Kidney epithelial cell (primary cell): ENCODE measurements at places on chromosomes 2 and 18. TPM values are rescaled to one million over a fixed set of nuclear protein-coding genes. Genes with fewer than 3 reads are reported as not detected.
A peak's percentile ranks its signal among the peaks of the same experiment; 100 is the strongest.

Gene KRTCAP3
- 8.1 and 10.0 TPM in 2 replicates for total RNA-seq

DNA sequence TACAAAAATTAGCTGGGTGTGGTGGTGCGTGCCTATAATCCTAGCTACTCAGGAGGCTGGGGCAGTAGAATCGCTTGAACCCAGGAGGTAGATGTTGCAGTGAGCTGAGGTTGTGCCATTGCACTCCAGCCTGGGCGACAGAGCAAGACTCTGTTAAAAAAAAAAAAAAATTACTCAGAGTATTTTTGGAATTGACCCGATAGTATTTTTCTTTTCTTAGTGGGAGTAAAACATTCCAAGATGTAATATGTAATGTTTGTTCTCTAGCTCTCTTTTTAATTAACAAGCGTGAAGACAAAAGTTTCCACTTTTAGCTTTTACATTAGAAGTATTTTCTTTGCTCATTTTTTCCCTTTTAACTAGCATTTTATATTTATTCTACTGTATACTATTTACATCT is 12.0 kb upstream of the TMEM18 start:
- DNase-seq: no peak

DNA sequence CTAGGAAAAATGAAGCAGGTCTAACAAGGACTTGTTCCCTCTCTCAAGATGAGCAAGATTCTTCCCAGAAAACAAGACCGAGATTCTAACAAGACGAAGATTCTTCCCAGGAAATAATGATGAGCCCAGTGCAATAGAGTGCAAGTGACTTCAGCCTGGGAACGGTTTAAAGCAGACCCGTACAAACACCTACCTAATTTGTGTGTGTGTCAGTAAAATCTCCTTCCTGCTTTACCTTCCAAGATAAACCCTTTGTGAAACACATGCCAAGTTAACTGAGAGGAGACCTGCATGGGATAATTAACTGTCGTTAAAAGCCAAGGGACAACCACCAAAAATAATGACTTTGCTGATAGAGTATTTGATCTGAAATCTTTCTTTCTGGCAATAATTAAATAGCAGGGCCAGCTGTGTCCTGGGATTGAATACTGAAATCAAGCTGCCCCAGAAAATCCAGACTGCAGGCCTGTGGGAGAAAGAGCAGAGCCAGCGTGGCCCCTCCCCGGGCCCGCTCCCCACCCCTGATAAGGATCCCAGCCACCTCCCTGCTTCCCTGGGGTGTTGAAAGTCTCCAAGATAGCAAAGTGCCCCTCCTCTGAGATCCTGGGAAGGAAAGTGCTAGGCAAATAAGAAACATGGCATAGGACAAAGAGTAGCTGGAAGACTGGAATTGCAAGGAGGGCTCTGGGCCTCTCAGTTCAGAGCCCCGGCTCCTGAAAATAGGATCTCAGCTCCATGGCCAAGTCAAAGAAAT is 145.5 kb downstream of the CYP26B1 start:
- no peak for DNase-seq

DNA sequence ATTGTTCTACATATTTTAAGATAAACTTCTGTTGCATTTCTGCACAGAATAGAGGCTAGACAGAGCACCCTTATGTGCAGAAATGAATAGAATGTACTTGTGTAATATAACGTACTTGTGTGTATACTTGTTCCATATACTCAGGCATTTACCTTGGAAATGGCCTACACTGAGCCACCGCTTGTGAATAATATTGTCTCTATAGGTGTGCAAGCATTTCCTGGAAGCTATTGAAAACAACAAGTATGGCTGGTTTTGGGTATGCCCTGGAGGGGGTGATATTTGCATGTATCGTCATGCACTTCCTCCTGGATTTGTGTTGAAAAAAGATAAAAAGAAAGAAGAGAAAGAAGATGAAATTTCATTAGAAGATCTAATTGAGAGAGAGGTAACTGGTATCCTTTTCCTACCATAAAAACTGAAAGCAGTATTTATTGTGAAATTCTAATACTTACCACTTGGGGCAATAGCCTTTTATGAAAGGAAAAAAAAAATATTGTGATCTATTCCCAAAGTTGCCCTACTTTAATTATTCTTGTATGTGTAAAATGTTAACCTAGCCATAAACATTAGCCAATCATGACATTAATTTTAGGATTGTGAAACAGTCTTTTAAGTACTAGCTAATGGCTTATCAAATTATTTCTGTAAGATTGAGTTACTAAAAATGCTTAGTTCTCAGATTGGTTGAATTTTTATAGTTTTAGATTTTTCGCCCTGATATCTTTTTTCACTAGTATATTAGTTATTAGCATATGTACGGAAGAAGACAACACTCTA is 18.0 kb downstream of the ZC3H15 start:
- no peak for DNase-seq

DNA sequence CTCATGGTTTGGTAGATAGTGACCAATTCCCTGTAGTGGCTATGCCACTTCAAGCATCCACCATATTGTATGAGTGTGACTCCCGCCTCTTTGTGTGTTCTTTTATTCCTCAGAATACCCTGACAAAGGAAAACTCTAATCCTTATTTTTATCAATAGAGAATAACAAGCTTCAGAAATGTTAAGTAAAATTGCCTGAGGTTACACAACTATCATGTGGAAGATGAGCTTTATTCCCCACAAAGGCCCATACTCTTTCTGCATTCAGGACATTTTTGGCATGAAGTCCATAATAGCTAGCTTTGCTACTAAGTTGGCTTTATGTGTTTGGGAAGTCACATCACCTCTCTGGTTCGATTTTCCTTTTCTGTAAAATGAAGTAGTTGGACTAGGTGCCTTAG is 276.8 kb downstream of the PIK3C3 start:
- no peak for DNase-seq

Gene COL4A4
- total RNA-seq: 3.4 and 4.0 TPM in 2 replicates

- no peak for DNase-seq
These were observed 8.8 kb downstream of the NAB1 start for GRCh38 chr2:190657474-190658255.

Gene NAT8
- not detected in 2 replicates for total RNA-seq

- no peak for DNase-seq
These were observed 79.6 kb upstream of the POMC start for GRCh38 chr2:25247792-25248512.

- no peak for DNase-seq
These were observed 24.0 kb downstream of the UNC50 start for GRCh38 chr2:98632351-98632750.

DNA sequence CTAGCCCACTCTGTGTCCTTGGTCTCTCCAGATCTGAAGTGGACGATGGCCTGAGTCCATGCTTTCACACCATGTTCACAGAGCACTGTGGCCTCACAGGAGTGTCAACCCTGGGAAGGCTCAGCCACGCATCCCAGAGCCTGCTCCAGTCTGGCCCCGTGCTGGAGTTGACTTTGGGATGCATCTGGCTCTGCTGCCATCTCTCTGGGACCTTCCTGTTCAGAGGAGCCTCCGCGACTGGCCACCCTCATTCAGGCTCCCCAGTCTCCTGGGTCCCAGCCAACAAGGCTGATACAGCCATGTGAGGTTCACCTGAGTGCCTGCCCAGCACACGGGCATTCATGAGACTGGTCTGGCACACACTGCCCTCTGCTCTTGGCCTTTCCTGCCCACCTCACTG is 199.7 kb upstream of the RAB6C start:
- DNase-seq: no peak

Gene CD226
- not detected in 2 replicates for total RNA-seq

- no peak for DNase-seq
These were observed 153.6 kb downstream of the CCDC85A start for GRCh38 chr2:56337342-56337741.

DNA sequence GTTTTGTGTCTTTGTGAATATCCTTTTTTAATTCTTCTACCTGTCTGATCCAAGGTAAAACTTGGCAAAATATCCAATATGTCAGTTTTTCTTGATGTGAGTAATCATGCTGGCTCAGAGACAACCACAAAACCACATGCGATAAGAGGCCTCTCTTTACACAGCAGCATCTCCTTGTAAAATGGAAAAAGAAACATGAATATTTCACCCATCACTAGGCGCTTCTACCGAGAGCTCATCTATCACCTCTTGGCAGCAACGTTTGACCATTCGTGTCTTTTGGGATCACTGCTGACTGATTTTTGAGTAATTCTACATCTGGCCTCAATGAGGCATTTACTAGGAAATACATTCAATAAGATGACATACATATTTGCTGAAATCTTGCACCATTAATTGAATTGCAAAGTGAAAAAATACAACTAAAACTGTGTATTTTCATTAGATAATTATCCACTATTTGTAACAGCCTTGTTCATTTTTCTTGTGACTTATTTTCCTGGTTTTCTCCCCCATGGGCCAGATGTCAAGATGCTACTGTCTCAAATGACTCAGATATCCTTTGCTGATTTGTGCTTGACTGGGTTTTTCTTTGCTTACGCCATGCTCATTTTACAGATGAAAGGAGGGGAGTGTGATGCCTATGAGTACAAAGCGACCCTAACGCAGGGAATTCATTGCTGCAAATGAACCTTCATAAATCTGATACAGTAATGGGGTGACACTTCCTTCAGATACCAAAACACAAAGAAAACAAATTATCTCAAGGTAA is 467.5 kb downstream of the FBXO15 start:
- DNase-seq: no peak

DNA sequence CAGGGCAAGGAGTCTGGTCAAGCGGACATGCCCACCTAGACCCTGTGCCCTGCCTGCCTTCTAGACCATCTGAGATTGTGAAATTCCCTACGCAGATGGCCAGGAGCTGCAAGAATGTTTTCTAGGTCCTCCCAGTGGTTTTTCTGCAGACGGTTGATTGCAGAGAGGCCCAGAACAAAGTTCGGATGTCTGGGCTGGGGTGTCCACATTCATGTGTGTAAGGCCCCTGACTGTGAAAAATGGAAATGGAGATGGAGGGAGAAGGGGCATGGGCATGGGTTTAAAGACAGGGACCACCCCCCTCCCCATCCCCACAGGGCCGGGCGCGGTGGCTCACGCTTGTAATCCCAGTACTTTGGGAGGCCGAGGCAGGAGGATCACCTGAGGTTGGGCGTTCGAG is 11.8 kb downstream of the ARHGAP25 start:
- DNase-seq: no peak

DNA sequence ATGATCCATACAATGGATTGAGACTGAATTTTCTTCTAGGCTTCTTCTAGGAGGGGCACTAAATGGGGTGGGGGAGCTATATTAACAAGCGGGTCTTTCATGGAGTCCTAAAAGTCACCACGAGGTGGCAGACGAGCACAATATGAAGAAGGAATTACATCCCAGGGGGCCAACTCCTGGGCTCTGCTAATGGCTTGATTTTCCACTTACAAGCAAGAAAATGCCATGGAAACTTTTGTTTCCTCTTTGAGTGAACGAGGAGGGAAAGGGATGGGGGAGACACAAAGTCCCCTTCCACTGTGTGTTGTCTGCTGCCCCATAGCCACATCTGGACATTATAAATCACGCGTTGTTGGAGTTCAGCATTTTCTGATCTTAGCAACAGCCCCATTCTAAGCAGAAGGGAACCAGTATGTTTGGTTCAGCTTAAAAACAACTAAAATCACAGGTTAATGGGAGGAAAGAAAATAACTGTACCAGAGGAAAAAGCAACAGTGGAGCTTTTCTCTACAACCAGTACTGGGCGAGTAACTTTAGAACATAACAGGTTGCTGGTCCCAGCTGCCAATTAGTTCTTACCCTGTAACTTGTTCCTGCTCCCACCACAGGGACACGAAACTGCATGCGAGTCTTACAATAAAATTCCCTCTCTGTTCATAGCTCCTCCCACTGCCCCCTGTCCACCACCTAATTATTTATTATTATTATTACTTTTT is 285.0 kb upstream of the PARD3B start:
- DNase-seq: peak; percentile 16

DNA sequence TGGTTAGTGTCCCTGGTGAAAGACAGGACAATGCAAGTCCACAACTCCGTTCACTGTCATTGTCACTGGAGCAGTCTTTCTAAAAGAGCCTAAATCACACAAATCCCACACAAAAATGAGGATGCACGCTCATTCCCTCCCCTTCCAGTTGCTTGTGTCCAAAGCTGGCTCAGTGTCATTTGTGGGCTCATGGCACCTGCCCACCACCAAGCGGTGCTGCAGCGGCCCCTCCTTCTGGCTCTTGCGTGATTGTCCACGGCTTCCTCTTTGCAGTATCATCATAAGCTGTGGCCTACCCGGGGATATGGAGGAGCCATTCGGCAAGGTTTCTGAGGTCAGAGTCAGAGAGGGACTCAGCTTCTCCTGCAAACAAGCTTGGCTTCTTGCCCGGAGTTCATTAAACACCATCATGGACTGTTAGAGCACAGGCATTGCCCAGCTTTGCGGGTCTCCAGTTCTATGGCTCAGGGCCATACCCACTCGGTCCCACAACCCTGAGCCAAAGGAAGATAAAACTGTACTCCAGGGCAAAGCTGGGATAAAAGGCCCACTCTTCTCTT is 179.4 kb upstream of the AGAP1 start:
- no peak for DNase-seq

DNA sequence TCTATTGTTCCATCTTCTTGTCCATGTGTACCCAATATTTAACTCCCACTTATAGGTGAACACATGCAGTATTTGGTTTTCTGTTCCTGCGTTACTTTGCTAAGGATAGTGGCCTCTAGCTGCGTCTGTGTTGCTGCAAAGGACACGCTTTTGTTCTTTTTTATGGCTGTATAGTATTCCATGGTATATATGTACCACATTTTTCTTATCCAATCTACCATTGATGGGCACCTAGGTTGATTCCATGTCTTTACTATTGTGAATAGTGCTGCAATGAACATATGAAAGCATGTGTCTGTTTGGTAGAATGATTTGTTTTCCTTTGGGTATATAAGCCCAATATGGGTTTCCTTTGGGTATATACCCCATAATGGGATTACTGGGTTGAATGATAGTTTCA is 77.3 kb upstream of the MMADHC start:
- DNase-seq: no peak

GRCh38 chr2:29295845-29296244 is 180.6 kb downstream of the CLIP4 start:
- DNase-seq: no peak

GRCh38 chr2:58971511-58972360 is 730.6 kb upstream of the FANCL start:
- DNase-seq: no peak

GRCh38 chr2:88148929-88149438 is 21.1 kb upstream of the FABP1 start:
- DNase-seq: no peak
